ENCODE measurements at places on chromosomes 4 and X.
A peak's percentile ranks its signal among the peaks of the same experiment; 100 is the strongest.

DNA sequence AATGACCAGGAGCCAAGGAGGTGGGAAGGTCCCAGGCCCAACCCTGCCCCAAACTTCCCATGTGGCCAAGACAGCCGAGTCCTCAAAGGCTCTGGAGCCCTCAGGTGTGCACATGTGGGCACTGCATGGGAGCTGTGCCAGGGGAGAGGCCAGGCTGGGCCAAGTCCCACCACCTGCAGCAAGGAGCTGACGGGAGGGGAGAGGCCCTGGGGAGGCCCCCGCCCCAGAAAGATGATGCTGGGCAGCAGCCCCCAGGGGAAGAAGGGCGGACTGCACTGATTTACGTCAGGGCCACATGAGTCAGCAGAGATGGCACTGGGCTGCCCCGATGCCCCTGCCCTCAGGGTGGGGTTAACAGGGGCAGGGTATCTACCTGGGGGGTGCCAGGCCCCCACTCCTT is 1.4 kb downstream of the L1CAM start:
- no peak for DNase-seq

DNA sequence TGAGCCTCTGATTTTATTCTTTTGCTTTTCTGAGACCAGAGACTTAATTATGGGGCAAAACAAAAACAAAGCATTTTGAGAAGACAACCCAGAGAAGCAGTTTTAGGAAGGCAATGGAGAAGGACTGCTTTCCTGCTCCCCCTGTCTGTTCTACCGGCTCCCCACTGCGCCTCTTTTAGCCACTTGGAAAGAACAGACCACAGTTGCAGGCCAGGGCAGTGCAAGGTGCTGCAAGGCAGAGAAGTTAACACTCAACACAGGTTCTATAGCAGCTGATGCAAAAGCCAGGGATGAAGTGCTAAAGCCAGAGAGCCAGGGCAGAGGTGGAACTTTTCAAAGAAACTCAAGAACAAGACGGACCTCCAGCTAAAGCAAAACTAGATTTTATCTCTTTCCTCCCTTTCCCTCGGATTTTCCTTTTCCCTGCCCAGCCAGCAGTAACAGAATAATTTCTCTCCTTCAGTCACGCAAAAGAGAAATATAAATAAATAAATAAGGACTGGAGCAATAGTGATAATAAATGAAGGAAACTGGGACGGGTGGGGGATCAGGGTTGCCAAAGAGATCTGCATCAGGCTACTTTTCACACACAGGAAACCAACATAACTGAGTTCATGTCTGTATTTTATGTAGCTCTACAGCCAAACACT is 10.4 kb downstream of the SH3RF1 start:
- no peak for DNase-seq

DNA sequence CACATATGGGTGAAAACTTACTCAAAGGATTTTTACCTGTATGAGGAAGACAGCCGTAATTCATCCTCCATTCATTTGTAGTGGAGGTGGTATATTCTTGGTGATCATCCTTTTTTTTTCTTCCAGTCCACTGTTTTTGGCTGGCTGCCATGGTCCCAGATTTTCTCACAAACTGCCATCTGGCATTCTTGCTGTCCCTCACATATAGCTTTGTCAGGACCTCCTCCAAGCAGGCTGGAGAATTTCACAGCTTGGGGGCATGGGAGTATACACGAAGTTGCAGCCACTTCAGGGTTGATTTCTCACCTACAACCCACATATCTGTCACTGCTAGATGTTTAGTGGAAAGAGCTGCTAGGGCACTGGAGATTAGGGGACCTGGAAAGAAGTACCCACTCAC is 401.0 kb downstream of the IL1RAPL1 start:
- no peak for DNase-seq

- DNase-seq, result no peak
Observed at GRCh38 chrX:8987672-8988250, 46.2 kb downstream of the FAM9B start.

- DNase-seq, result no peak
Observed at GRCh38 chr4:78081541-78081940, 24.4 kb downstream of the FRAS1 start.

GRCh38 chr4:78578674-78579425 is 27.3 kb downstream of the ANXA3 start:
- no peak for DNase-seq

GRCh38 chrX:140762061-140762460 is 52.5 kb downstream of the LINC00632 start:
- DNase-seq, result no peak

- DNase-seq, result no peak
Observed at GRCh38 chr4:31272331-31273061, 552.3 kb downstream of the PCDH7 start.

DNA sequence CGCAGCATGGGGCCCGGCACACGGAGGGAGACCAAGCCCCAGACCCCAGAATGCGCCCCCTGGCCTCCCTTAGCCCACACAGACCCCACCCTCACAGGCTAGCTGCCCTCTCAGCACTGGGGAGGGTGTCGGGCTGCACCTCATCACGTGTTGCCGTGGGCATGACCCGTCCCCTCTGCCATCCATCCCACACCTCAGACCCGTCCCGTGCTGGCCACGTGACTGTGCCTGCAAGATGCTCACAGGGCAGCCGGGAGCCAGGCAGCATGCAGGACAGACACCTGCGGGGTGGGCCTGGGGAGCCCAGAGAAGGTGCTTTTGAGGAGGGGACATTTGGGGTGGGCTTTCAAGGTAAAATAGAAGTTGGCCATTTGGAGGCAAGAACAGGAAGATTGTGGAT is 4.8 kb downstream of the MSANTD1 start:
- DNase-seq, result peak; percentile 47

Measured in mesenteric fat pad (tissue), 1 donor.